Activated T-helper 1 cell treated with Interleukin-2 at 50 U/mL for 16 hours (primary cell): ENCODE measurements at places on chromosomes 2 and 18.

DNA sequence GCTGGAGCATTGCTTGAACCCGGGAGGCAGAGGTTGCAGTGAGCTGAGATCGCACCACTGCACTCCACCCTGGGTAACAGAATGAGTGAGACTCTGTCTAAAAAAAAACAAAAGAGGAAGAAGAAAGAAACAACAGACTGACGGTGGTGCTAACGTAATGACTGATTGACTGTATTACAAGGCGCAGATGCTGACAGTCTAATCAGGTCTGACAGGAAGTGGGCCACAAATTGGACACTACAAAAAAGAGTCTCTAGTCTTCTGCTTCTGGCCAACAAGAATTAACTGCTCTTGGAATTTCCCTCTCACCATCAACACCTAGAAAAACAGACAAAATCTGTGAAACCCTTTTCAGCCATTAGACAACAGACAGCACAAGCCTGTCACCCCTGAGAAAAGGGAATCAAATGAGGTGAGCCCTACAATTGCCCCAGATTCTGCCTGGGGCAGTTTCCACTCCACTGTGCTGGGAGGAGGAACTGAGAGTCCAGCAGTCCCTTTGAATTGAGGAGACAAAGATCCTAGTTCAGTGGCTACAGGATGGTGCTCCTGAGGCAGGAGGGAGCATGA is 43.3 kb downstream of the SNED1 start:
- DNase-seq, result no peak

DNA sequence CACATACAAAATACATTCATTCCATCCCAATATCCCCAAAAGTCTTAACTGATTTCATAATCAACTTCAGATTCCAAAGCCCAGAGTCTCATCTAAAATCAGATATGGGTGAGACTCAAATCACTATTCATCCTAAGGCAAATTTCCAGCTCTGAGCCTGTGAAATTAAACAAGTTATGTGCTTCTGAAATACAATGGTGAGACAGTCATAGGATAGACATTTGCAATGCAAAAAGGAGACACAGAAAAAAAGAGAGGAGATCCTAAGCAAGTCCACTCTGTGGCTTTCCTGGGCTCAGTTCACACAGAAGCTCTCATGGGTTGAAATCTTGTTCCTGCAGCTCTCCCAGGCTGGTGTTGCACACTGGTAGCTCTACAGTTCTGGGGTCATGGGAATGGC is 18.3 kb downstream of the ZNF892 start:
- DNase-seq, result no peak

DNA sequence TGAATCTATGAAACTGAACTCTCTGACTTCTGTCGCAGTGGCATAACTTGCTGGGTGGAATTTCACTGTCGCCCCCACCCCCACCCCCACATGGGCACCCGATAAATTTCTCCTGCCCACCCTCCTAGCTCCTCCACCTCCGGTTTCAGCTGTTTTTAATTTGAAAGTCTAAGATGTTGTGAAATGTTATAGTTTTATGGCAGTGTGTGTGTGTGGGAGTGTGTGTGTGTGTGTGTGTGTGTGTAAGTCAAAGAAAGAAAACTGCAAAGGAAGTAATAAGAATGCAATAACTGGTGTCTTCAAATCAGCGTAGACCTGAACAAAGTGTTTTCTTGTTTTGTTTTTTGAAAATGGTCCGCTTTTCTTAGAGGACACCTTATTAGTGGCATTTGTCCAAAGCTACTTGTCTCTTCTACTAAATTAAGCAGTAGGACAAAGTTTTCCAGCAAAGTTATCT is 388 bp downstream of the DTNA start:
- DNase-seq, result no peak

DNA sequence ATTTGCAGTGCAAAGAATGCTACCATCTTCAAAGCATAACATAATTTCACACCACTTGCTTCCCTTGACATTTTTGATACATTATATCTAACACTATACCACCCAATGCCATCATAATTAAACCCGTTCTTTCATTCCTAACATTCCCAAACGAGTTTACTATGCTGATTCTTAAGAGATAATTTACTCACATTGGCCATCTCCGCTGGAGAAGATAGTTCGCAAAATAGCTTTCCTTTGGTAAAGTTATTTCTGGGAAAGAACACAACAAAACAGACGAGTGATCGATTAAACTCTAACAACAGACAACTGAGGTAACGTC is 716 bp downstream of the MMADHC start:
- no peak for DNase-seq

DNA sequence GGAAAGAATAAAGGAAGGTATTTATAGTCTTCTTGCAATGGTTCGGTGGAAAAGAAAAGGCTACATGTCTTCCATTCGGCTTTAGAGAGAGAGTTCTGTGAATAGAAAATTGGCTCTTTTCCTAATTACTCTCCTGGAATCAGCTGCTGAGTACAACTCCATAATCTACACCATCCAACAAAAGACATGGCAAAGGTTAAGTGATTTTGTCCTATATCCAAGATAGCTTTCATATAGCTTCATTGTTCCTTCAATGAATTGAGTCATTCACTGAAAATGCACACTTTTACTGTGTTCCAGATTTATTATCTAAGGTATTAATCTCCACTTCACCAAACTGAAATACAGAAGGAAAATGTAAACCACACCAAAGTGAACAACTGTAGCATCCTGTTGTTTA is 514.5 kb downstream of the LRRTM4 start:
- no peak for DNase-seq

DNA sequence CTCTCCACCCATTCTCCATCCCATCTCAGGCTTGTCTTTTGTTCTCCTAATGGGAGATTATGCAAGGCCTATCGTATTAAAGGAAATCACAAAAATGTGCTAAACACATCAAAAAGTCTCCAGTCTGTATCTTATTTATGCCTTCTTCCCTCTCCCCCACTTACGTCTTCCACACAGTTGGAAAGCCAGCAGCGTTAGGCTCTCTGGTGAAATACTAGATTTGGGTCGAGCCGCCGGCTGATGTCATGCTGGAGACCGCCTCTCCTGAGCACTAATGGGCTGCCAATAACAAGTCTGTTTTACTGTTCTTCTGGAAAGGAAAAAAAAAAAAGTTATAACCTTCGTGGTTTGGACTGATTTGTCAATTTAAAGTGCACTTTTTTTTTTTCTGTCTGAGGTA is 182.7 kb upstream of the SIX2 start:
- DNase-seq, result no peak
